Omental fat pad (tissue), 4 donors: ENCODE measurements at places on chromosomes 7 and 10. TPM values are rescaled to one million over a fixed set of nuclear protein-coding genes. Genes with fewer than 3 reads are reported as not detected.
A peak's percentile ranks its signal among the peaks of the same experiment; 100 is the strongest.

- no peak for DNase-seq
These were observed 46.2 kb downstream of the CACUL1 start for GRCh38 chr10:118708571-118708970.

GRCh38 chr7:137091396-137091795 is 222.9 kb downstream of the CHRM2 start:
- DNase-seq: no peak

- DNase-seq: no peak
These were observed 244.1 kb downstream of the PTPRN2 start for GRCh38 chr7:158343526-158343925.

DNA sequence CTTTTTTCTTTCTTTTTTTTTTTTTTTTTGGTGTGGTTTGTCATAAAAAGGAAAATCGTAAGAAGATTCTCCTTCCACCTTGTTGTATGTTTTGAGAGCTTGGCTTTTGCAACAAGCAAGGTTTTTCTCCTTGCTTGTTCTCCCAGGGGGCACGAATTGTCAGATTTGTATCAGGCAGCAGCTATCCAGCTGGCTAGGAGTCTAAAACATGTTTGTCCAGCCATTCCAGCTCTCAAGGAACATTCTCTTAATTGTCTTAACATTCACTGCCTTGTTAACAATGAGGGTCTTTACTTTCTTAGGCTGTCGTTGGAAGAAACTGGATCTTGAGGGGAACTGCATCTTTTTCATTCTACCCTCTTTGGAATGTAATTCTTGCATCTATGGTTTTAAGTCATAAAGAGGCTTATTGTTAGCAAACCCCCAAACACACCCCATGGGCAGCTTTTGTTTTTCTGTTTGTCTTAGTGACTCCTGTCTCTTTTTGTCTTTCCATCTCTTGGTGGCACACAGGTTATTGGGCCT is 14.6 kb downstream of the SHTN1 start:
- no peak for DNase-seq

PPP1R3C gene
- 6.8 TPM for total RNA-seq

TSPAN14 gene
- total RNA-seq: 74.8 TPM

GRCh38 chr10:133258818-133259601 is 17.7 kb downstream of the ADAM8 start:
- DNase-seq: peak; percentile 64

GRCh38 chr10:93199191-93199751 is 125.6 kb downstream of the CYP26A1 start:
- DNase-seq: peak; percentile 38

- DNase-seq: no peak
These were observed 4.5 kb downstream of the BBIP1 start for GRCh38 chr10:110914431-110914830.

ZNF479 gene
- total RNA-seq: not detected

NUTM2E gene
- total RNA-seq: not detected

GPR85 gene
- 1.0 TPM for total RNA-seq

CH25H gene
- total RNA-seq: 25.5 TPM

CXCL12 gene
- total RNA-seq: 96.6 TPM

PRR15 gene
- 2.7 TPM for total RNA-seq

- no peak for DNase-seq
These were observed 74.4 kb upstream of the RSU1 start for GRCh38 chr10:16891375-16892313.

OPALIN gene
- total RNA-seq: not detected

DNA sequence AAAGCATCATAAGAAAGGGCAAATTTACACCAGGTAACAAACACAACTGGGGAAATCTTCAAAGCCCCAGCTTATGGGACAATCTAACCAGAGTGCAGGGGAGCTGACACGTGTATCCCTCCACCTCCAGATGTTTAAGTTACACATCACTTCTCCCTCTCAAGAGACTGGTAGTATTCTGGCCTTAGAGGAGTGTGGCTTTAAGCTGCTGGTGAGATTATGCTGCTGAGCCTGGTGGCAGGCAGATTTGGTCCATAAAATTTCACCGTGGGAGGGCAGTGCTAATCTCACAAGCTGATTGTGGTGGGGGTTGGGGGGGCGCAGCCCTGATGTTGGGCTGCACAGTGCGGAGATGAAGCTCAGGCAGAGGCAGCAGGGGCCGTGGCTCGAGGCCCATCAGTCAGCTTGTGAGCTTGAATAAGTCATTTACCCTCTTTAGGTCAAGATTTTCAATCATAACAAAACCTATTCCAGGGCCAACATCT is 431.0 kb upstream of the GALNT17 start:
- DNase-seq: no peak

DNA sequence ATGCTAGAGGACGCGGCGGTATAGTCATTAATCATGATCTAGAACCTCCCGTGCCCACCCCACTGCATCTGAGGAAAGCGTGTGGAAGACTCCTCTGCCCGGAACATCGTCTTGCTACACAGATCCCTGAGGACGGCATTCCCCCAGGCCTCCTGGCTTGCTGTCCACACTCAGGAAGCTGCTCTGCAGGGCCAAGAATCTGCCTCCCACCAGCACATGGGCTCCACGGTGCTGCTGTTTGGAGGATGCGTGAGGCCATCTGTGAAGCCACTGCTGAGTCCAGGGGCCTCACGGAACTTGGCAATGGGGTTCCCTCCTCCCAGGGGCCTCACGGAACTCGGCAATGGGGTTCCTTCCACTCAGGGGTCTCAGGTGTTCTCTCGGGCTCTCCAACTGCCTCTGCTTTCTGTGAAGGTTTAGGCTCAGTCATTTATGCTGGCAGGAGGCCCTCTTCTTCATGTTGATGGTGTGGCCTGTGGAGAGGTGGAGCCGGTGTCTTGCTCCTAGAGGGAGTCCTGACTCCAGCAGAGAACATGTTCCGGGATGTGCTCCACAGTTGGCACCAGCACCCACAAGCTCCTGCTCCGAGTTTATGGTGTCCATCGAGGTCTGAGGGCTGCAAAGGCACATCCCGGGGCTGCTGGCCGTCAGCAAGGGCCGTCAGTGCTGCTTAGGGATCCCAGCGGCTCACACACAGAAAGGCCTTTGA is 273.3 kb downstream of the DNAJB6 start:
- no peak for DNase-seq

DNAH11 gene
- 0.88 TPM for total RNA-seq

STEAP1 gene
- total RNA-seq: 8.2 TPM

- no peak for DNase-seq
These were observed 10.8 kb downstream of the ERLIN1 start for GRCh38 chr10:100174699-100175677.

GRCh38 chr10:4763960-4764428 is 62.0 kb upstream of the AKR1E2 start:
- DNase-seq: no peak

DNA sequence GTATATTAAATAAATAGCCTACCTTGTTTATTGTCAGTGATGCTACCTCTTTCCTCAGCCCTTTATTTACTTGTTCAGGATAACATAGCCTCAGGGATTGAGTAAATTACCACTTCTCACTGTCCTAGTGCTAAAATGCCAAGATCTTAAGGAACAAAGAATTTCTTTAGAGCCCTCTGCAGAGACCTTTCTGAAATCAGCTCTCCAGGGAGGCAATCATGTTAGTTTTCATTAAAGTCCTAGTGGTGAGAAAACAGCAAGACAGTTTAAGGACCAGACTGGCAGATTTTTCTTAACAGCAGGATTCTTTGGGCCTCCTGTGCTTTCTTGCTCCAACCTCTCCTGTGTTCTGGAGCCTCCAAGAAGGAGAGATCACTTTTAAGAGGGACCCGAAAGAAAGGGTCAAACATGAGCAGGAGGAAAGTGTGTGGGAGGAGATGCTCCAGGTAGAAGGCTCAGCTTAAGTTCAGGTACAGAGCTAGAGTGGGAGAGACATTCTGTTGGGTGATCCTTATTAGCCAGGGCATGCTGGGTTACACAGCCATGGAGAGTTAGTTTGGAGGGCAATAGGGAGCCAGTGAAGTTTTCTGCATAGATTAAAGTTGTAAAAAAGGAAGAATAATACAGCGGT is 1.2 kb upstream of the PLCE1 start:
- DNase-seq: no peak

GRCh38 chr10:121340271-121340831 is 257.9 kb downstream of the FGFR2 start:
- DNase-seq: no peak

DNA sequence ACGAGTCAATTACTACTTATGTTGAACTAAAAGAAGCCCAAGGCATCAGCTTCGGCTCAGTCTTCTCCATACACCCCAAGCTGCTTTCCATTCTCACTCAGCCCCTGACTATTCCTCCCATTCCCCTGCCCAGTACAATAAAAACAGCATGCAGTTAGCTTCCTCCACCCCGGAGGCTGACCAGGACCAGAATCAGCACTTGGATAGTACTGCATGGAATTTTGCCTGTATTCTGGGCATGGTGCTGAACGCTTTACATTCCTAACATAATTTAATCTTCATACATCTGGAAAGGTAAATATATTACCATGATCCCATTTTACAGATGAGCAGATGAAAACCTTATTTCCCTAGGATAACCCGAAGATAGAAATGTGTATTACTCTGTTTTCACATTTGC is 7.5 kb upstream of the PODXL start:
- DNase-seq: no peak

- no peak for DNase-seq
These were observed 26.5 kb upstream of the SPOCK2 start for GRCh38 chr10:72114706-72115450.

C10orf105 gene
- 0.16 TPM for total RNA-seq

DNA sequence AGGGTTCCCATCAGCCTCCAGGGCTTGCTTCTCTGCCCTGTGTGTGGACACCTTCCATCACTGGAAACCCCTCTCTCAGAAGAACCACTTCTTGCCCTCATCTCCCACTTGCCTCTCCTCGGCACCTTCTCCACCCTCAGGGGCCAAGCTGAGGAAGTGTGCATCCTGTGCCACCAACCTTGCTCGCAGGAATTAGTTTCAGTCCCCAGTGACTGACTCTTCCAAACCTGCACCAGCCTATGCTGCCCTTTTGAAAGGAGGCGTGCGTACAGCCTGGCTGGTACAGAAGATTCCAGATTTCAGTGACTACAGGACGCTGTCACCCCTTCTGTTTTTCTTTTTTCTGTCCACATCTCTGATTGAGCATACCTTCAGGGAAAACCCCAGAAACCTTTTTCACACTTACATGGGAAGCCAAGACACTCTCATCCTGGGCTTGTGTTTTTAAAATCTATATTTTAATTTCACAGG is 67.1 kb downstream of the IKZF1 start:
- no peak for DNase-seq

- DNase-seq: no peak
These were observed 216.3 kb upstream of the SHH start for GRCh38 chr7:156028521-156028920.

DNA sequence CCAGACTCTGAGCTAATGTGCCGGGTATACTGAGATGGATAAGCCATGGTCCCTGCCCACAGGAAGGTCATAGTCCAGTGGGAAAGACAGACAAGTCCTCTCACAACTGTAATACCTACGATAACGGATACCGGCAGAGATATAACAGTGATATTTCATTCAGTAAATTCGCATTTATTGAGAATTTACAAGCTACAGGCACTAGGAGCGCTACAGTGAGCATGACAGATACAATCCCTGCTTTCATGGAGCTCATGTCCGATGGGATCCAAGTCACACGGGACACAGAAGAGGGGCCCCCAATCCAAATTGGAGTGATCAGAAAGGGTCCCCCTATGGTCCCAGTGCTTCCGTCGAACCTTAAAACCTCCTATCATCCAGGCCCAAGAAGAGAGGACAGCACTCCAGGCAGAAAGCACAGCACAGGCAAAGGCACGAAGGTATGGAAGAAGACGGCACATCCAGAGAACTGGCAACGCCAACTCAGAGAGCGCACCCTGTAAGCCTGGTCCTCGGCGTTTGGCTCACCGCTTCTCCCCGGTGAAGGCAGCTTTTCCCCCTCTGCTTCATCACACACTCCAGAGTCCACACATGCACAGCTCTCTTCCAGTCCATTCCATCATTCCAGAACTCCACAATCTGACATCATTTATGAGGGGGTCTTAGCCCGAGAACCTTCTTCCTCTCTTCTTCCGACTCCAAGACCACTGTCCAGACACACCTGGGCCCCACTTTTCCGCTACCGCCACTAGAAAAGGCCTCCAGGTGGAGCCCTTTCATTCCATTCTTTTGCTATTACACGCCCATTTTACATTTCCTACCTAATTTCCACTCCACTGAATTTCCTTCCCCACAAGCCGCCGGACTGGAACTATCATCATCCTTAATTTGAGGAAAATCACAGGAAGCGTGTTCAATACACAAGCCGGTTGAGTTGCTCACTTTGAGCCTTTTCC is 47.8 kb upstream of the NKX2-3 start:
- DNase-seq: no peak

GRCh38 chr7:117138981-117139380 is 183.9 kb downstream of the WNT2 start:
- no peak for DNase-seq

- DNase-seq: no peak
These were observed 197.4 kb upstream of the MTPN start for GRCh38 chr7:136174477-136175125.

GRCh38 chr10:32050177-32050576 is 6.0 kb downstream of the KIF5B start:
- no peak for DNase-seq

GRCh38 chr7:1963575-1963974 is 269.2 kb downstream of the MAD1L1 start:
- no peak for DNase-seq

- DNase-seq: no peak
These were observed 1.4 kb downstream of the AMZ1 start for GRCh38 chr7:2689343-2689847.

ADAP1 gene
- total RNA-seq: 21.7 TPM

DNA sequence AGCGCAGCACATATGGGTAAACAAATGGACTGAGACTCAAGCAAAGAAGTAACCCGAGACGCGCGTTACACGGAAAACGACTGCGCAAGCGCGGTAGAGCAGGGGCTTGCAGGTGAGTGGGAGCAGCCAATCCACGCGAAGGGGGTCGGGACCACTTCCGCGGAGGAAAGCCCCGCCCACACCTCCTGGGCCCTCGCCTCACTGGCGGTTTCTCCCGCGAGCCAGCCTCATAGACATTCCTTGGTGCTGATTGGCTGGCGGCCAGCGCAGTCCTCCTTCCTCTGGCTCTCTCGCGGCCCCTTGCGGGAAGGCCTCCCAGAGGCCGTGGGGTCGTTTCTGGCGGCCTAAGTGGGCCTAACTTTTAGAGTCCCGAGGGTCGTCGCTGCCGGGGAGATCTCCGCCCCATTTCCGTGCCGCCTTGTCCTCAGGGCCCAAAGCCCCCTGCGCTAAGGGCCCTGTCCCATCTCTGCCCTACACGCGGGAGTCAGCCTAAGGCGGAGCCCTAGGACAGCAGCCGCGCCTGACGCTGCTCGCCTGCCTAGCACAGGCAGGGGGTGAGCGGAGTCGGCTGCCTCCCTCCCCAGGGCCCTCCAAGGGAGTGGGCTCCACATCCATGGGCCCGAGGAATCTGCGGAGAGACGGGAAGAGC is 9.1 kb upstream of the FXYD4 start:
- peak; percentile 97 for DNase-seq
